ENCODE measurements at places on chromosomes 12 and 14.

DNA sequence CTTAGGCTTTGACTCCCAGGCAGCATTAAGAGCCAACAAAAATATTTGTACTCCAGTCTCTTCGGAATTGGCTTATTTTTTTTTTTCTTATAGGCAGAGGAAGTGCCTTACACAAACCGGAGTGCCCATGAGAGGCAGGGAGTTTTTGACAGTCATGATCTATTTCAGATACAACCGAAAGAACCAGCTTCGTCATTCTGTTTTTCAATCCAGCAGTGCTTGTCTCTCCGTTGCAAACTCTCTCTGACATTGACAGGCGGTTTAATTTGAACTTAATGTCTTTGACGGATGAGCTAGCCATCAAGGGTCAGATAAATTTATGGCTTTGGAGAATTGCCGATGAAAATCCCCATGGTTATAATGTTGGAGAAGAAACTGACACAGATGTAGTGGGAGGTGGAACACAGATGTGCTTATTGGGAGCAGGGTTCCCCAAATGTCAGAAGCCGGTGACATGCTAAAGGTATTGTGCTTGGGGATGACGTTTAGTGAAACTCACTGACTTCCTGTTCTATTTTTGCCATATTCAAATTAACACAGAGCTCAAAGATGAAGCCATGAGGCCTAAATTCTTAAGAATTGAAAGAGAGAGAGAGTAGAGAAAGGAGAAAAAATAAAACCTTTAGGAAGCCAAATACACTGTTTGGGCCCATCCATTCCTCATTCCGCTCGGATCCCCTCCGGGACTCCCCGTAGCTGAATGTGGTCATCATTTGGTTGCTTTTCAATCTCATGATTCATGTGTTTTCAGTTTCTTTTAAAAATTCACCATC, 59.7 kb downstream of the PLXNC1 start:
- DNase-seq: no peak

DNA sequence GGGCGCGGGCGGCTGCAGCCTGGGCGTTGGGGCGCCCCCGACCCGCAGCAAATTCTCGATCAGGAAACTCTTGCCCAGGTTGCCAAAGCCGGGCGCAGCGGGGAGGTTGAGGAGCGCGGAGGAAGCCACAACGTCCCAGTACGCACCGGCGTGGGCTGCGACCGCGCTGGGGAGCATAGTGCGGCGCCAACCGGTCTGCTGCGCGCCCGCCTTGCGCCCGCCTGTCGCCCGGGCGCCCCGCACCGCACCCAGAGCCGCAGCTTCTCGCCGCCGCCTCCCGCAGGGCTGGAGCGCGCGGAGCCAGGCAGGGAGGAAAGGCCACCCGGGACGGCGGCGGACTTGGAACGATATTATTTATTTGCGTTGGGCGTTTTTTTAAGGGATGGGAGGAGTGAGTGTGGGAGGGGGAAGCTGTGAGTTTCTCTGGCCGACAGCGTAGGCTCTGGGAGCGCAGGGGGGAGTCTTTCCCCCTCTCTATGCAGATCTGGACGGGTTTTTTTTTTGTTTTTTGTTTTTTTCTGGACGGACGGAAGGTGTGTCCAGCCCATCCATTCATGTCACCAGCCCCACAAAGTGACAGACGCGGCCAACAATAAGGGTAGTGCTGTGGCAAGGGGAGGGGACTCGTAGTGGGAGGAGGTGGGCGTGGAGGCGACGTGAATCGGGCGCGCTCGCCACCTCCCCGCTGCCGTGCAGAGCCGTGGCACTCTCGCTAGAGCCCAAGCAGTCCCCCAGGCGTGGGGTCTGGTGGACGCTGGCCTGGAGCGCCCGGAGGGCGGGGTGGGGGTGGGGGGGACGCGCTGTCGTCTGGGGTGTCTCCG, at the start of gene DBX2:
Gene DBX2 (minus strand): TSS at position 349 of the 821 bp plus-strand sequence. CDS start 172 bp downstream, at position 177.
- DNase-seq: peak; percentile 40

DNA sequence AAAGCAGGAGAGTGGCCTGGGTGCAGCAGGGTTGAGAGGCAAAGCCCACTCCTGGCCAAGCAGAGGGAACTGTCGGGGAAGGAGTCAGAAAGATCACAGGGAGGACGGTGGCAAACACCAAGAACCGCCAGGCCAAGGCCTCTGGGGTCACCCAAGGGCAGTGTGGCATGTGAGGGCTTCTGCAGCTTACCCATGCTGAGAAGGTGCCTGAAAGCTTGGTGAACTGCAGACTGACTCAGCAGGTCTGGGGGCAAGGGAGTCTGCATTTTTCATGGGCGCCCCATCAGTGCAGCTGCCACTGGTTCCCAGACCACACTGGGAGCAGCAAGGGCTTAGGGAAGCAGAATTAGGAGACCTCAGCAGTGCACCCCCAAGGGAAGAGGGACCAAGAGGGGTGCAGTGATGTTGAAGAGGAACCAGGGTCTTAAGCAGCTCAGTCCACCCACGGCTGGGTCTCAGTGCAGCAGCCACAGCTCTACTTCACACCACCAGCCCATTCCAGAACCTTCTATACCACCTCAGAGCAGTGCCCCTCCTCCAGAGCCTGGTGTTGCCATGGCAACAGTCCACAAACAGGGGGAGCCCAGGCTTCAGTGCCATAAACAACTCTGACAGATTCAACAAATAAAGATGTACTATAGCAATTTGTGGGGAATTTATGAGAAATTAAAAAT, 59.4 kb downstream of the ITPK1 start:
- DNase-seq: no peak

GRCh38 chr12:11693601-11694000, 44.1 kb downstream of the ETV6 start:
- DNase-seq: no peak

- peak; percentile 26 for DNase-seq
Observed at GRCh38 chr12:65896743-65897142, 72.5 kb downstream of the HMGA2 start.

- DNase-seq: no peak
Observed at GRCh38 chr14:88039197-88039596, 34.3 kb downstream of the GPR65 start.
